ENCODE measurements at places on chromosomes 7 and 10.

DNA sequence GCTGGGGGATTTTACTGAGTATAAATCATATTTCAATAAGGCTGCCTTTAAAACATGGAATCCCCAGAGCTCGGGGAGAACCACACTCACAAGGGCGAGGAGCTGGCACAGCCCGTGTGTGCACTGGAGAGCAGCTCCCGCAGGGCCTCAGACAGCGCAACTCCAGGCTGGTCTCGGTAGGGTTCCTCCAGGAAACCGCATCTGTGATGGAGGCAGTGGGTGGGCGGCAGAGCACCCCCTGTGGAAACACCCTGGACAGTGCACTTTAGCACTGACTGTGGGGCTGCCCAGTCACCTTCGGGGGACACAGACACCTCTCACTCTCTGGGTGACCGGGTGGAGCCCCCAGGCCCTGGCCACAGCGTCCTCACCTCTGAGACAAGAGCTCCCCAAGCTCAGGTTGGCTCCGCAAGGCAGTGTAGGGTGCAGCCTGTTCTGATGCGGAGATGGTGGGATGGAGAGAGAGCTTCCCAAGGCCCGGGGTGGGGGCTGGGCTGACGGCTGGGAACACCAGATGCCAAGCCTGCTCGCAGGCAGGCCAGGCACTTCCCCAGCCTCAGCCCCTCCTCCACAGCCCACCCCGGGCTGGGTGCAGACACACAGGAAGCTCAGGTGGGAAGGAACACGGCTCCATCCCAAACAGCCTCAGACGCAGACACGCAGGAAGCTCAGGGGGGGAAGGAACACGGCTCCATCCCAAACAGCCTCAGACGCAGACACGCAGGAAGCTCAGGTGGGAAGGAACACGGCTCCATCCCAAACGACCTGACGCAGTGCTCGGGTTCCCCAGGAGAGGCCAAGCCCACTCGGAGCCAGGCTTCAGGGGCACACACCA lies 224.4 kb downstream of the MAD1L1 start:
- DNase-seq, result no peak

DNA sequence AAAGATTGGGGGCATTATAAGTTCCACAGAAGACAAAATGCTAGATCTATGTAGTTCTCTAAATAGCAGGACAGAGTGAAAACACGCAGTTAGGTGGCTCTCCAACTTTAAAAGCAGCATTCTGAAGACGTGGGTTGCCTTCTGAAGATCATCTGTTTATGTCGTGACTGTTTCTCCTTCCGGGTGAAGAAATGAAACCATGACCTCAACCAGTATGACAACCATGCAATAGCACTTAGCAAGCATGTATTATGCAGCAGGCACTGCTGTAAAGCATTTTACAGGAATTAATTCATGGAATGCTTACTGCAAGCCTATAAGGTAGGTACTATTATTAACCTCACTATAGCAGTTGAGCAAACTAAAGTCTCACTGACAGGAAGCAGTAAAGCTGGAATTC lies 125.2 kb downstream of the SLC25A13 start:
- no peak for DNase-seq

DNA sequence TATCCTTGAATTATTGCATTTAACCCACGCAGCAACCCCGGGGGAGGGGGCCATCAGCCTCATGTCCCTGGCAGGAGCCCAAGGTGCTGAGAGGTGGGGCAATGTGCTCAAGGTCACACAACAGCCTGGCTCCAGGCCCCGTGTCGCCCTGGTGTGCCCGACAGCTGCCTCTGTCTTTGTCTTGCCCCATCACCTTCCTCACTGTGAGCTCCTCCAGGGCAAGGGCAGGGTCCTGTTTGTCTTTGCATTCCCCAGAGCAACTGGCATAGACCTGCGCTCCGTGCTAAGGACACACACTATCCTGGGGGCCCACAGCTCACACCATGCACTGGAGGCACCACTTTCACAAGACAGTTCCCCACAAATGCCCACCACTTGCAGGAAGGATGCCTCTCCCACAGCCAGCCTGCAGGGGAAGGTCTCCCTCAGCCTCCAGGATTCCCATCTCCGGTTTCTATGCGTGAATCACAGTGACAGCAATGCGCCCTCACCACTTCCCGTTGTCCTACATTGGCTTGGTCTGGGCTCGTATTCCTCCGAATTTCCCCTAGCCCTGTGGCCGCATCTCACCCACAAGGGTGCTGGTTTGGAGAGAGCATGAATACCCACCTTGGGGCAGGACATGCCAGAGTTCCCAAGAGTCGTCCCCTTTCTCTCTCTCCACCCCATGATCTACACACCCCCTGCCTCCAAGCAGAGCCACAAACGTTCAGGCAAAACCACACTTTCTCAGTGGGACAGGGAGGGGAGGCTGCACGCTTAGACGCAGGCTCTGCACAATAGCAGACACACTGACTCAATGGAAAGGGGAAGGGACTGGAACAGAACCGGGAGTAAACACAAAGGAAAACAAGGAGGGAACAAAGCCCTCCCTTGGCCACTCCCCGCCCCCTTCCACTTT lies 10.3 kb downstream of the ITPRIP start:
- DNase-seq, result peak; percentile 93

- no peak for DNase-seq
These were observed 24.7 kb upstream of the DIP2C start for GRCh38 chr10:714214-714613.

DNA sequence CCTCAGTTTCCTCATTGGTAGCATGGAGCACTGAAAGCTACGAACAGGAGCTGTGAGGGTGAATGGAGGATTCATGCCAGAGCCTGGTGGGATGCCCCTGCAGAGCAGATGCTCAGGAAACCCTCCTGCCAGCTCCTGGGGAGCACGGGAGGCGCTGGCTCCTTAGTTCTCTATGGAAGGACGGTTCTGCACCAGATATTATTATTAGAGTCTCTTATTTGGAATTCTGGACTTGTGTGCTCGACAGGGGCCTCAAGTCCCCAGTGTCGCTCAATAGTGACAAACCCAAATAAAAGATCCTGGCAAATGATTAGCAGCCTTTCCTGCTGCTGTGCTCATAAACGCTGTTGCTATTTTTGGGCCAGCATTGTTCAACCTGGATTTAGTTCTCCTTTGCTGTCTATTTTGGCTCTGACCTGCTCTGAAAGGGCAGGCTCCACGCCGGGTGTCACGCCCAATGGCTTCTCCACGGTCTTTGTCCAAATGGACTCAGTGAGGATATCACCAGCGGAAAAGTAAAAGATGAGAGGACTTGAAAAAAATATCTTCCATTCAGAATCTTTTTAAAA lies 23.0 kb upstream of the KLF6 start:
- DNase-seq, result no peak

- no peak for DNase-seq
These were observed 54.6 kb upstream of the MKI67 start for GRCh38 chr10:128180843-128181242.

DNA sequence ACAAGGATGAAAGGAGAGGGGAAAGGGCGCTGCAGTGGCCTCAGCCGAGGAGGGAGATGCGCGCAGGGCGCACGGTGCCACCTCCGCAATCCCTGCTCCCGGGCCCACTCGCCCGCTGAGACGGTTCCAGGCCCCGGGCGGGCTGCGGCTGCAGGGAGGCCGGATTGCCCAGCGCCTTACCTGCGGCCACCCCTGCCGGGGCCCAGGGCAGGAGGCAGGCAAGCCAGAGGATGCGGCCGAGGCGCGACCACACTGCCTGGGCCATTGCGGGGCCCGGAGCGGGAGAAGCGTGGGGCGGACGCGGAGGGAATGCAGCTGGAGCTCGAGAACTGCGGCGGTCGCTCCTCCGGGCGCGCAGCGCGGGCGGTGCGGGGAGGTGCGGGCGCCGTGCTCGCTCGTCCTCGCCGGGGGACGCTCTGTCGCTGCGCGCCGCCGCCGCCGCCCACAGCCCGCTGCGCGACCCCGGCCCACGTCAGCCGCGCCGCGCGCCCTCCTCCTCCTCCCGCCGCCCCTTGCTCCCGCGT lies at the start of gene TMEM130:
TSS of gene TMEM130 (minus strand) at position 418 of the 524 bp plus-strand sequence. CDS start at position 265, 153 bp downstream.
- DNase-seq, result no peak

GRCh38 chr7:150728609-150729008 lies 8.6 kb upstream of the GIMAP5 start:
- DNase-seq, result no peak

- no peak for DNase-seq
These were observed 4.4 kb upstream of the UBE2D1 start for GRCh38 chr10:58330431-58330830.

DNA sequence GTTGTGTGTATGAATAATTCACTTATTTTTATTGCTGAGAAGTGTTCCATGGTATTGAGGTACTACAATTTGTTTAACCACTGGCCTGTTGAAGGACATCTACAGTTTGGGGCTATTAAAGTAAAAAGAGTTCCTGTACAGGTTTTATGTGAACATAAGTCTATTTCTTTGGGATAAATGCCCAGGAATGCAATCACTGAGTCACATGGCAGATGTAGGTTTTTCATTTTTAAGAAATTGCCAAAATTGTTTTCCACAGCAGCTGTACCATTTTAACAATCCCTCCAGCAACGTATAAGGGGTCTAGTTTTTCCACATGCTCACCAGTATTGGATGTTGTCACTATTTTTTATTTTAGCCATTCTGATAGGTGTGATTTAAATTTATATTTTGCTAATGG lies 243.9 kb downstream of the TNS3 start:
- no peak for DNase-seq

DNA sequence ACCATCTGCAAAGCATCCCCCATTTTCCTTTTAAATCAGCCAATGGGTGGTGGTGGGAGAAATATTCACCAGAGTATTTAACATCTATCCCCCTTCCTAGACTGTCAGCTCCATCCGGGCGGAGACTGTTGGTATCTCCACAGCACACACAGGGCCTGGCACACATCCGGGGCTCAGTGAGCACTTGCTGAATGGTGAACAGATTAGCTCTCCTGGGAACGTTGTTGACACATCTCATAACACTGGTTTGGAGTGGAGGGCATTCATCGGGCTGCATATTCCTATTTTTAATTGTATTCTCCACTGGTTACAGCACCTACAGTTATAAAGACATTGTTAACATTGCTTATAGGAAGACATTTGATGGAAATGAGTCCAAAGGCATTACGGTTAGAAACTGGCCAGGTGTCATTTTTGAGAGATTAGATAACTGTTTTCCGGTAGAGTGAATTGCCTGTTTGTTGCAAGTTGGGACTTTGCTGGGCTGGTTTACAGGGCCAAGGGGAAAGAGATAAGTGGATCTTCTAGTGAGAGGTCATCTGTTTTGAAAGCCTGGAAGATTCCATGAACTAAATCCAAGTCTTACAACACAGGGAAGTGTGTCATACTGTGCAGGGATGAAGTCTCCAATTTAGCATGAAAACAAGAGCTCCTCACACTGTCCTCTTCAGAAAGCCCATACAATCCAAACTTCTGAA lies 101.8 kb downstream of the EGFR start:
- peak; percentile 91 for DNase-seq

DNA sequence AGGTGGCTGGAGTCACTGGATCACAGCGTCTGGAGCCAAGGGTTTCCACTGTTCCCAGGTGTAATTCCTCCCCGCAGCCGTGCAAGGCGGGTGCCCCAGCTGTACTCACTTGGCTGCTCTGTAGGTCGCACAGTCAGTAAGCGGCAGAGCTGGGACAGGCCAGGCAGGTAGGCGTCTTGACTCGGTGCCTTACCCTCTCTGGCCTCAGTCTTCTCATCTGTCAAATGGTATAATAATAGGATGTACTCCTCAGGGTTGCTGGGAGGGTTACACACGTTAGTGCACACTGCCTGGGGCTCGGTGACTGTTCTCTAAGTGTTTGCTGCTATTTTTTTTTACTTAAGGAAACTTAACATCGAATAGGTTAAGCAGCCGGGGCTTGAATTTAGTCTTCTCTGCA lies 27.0 kb downstream of the MYL10 start:
- DNase-seq, result no peak

DNA sequence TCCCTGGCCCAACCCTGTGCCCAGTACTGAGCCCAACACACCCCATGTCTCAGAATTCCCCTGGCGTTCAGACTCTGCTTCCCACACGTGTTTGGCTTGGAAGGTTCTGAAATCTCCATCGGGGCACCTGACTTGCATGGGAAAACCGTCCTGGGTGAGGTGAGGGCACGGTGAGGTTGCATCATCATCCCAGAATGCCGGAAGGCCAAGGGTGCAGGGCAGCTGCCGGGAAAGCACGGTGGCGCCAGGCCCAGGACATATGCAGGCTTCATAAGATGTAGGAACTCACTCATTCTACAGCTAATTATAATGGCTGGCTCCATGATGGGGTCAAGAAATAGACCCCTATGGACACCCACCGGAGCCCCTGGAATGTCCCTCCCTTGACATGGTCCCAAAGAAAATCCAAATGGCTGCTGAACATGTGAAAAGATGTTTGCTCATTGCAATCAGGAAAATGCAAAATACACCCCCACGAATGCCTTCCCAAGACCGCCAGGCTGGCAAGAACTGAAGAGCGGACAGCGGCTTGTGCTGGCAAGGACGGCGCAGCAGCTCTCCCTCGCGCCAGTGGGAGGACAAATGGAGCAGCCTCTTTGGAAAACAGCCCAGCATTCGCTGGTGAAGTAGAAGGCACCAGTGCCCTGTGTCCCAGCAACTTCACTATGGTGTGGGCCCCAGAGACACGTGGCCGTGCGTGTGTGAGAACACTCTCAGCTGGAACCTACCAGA lies 2.3 kb downstream of the KNDC1 start:
- no peak for DNase-seq

- peak; percentile 75 for DNase-seq
These were observed 74.7 kb upstream of the PRR15 start for GRCh38 chr7:29488977-29489376.

GRCh38 chr7:132131196-132131595 lies 445.1 kb downstream of the PLXNA4 start:
- no peak for DNase-seq

- no peak for DNase-seq
These were observed 1.8 kb downstream of the MUC17 start for GRCh38 chr7:101021703-101022102.

DNA sequence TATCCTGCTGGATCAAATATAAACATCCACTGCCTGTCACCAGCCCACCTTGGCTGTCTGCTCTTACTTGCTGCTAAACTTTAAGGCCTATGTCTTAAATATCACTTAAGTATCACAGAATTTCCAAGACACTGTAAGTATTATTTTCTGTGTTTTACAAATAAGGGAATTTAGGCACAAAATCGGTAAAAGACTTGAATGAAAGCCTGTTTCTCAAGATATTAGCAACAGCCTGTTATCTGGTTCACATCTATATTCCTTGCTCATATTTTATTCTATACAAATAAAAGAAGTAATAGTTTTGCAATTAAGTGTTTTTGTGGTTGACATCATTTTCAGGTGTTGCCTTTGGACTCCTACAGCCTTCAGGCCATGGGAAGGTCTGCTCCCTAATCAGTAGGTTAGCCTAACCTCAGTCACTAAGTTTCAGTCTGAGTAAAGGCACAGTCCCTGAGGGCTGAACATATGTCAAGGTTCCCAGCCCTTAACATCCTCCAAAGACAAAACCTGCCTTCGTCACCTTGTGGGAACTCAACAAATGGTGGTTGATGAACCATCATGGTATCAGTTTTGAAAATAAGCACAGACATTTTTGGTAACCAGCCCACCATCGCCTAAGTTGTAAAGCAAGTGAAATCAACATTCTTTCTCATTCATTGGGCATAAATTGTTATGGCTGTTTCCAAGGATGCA lies 127.1 kb downstream of the CREB5 start:
- no peak for DNase-seq

All from mesenchymal stem cell (in vitro differentiated cells and primary cell).